Stimulated activated CD8-positive, alpha-beta memory T cell treated with anti-CD3 and anti-CD28 coated beads, Interleukin-7, amount 100 ng/mL, for 1 hour (primary cell): ENCODE measurements at places on chromosomes 6 and 20.
A peak's percentile ranks its signal among the peaks of the same experiment; 100 is the strongest.

GRCh38 chr20:59993736-59994430 lies 35.7 kb downstream of the CDH26 start:
- no peak for DNase-seq

GRCh38 chr6:100412872-100413271 lies 51.8 kb downstream of the SIM1 start:
- no peak for DNase-seq

DNA sequence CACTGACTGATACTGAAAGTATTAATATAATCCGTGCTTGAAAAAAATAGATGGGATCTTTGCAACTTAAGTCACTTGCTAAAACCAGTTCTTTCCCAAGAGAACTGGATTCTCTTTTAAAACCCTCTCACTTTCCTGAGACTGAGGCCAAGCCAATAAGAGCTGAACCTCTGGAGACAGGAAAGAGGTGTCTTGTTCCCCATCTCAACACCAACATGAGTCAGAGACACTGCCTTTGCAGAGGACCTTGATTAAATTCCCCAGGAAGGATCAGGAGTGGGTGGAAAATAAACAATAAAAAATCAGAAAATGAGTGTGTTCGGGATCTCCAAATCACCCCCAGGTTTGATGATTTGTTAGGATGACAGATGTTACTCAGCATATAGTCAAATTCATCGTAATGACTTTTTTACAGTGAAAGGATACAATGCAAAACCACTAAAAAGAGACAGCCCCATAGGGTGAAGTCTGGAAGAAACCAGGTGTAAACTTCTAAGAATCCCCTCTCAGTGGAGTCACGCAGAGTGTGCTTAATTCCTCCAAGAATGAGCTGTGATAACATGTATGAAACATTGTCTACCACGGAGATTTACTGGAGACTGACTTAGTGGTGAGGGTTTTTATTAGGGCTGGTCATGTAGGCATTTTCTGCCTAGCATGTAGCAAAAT lies 122.8 kb upstream of the BEND3 start:
- DNase-seq, result no peak

DNA sequence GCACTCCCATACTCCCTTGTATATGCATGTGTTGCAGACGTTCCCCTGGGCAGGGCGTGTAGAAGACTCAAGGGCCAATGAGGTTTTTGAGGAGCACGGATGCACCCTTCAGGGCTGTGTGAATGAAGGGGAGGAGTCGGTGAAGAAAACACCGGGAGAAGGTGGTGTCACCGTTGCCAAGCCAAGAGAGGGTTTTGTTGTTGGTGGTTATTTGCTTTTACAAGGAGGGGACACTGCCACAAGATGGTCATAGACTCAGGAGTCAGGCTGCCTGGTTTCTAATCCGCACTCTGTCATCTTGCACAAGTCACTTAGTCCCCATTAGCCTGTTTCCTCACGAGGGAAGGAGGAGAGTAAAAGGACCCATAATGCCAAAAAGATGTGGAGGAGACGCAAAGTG lies 124.0 kb downstream of the PXDC1 start:
- no peak for DNase-seq

DNA sequence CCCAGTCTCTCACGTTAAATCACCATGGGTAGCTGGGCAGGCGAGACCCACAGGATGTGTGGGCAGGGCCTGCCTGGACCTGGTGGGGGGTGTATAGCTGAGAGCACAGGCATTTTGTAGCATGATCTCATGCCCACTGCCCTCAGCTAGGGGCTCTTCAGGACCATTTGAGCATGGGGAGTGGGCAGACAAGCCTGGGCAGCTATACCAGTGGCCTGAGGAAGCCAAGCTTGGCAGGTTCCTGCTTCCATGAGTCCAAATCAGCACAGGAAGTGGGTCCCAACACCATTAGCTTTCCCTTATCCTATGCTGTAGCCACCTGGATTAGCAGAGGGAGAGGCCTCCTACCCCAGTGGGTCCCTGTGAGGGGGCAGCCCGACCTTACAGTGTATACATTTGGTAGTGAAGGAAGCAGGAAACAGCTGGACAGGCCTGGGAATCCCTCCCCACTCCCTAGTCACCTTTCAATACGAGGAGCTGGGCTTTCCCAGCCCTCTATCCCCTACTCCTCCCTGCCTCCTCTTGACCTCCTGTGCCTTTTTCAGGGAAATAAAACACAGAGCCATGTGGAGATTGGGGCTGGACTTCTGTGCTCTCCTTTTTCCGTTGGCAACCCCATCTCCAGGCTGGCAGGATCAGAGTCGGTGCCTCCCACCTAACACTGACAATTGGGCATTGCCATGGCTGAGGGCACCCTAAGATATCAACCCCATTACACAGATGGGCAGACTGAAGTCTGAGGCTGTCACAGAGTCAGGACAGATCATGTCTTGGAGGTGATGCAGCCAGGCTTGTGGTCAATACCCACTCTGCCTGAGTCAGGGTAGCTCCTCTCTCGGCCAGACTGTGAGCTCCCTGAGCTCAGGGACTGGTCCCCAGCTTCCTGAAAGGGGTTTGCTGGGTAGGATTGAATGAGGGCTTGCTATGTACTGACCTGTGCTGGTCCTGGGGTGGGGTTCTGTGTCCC lies 59.8 kb downstream of the MRPL14 start:
- DNase-seq, result no peak

DNA sequence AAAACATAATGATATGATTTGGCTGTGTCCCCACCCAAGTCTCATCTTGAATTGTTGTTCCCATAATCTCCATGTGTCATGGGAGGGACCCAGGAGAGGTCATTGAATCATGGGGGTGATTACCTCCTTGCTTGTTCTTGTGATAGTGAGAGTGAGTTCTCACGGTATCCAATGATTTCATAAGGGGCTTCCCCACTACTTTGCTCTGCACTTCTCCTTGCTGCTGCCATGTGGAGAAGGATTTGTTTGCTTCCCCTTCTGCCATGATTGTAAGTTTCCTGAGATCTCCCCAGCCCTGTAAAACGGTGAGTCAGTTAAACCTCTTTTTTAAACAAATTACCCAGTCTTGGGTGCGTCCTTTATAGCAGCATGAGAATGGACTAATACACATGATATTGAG lies 156.8 kb upstream of the PLCB4 start:
- no peak for DNase-seq

- DNase-seq, result no peak
These were observed 168.9 kb upstream of the JARID2 start for GRCh38 chr6:15077006-15077405.

- no peak for DNase-seq
These were observed 704.8 kb downstream of the PTPRT start for GRCh38 chr20:42484790-42485375.

DNA sequence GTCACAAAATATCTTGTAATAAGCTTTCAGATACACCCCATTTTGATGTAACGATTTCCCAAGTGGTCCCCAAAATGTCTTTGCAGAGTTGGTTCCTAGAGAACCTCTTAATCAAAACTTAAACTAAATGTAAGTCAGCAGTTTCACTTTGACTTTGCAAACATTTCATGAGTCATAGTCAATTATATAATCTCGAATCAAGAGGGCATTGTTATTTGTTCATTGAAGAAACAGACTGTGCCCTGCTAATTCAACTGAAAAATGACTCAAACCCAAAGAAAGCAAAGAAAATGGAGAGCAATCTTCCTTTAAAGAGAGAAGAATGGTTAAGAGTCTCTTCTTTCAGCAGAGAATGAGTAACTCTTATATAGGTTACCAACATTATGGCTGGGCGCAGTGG lies 58.3 kb downstream of the IPCEF1 start:
- DNase-seq, result no peak

GRCh38 chr6:30450548-30450908 lies 38.8 kb upstream of the HLA-E start:
- no peak for DNase-seq

DNA sequence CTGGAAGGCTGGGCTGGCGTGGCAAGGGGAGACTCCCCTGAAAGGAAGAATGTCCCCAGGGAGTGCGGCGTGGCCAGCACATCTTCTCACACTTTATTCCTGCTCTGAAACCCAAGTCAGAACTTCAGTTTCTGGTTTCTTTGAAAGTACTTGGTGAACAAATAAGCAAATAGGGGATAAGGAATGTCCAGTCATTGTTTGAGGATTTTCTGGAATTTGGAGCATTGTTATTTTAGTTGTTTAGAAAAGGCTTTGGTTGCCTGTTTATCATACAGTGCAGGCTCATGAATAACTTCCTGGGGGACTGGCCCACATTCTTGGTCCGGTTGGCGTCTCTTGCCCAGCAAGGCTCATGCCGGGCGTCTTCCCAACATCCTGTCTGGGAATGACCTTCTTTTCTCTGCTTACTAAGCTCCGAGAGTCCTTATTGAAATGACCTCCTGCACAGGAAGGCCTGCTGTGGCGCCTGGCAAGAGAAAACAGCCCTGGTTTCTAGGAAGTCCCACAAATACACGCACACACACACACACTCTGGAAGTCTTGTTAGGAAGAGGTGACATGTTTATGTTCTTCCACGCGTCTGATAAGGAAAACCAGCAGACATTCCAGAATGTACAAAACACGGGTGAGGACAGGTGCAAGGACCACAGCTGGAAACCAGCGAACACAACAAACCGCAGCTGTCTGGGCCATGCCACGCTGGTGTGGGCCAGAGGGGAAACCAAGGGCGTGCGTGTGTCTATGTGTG lies 71.9 kb downstream of the TMEM170B start:
- DNase-seq, result no peak

DNA sequence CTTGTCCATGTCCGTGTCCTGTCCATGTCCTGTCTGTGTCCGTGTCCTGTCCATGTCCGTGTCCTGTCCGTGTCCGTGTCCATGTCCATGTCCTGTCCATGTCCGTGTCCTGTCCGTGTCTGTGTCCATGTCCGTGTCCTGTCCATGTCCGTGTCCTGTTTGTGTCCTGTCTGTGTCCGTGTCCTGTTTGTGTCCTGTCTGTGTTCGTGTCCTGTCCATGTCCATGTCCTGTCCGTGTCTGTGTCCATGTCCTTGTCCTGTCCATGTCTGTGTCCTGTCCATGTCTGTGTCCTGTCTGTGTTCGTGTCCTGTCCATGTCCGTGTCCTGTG lies 55.0 kb upstream of the BHLHE23 start:
- DNase-seq, result no peak

DNA sequence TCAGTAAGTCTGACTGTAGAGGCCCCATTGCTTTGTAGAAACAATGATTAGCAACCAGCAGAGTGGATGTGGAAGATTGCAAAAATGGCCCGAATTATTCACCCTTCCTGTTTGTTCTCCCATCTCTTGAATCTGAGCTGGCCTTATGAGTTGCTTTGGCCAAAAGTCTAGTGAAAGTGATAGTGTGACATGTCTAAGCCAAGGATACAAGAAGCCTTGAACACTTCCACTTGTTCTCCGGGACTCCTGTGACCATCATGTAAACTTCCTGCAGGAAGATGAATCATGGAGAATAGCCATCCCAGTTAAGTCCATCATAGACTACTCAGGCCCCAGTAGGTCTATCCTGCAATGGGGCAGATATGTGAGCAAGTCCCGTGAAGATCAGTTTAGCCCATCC lies 252.0 kb upstream of the JAG1 start:
- no peak for DNase-seq

DNA sequence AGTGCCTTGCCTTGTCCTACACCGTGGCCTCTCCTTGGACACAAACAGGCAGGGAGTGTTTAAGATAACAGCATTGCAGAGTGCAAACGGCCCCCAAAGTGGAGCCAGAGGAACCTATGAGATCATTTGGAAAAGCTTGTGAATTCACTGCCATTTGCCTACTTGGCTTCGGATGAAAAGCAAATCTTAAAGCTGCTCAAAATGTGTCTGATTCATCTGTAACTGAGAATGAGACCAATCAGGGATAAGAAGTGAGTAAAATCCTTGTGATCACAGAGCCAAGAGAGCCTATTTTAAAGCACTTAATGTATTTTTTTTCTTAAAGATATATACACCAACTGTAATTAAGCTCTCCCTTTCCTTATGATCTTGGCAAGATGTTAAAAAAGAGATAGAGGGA lies 65.7 kb upstream of the BACH2 start:
- DNase-seq, result no peak

DNA sequence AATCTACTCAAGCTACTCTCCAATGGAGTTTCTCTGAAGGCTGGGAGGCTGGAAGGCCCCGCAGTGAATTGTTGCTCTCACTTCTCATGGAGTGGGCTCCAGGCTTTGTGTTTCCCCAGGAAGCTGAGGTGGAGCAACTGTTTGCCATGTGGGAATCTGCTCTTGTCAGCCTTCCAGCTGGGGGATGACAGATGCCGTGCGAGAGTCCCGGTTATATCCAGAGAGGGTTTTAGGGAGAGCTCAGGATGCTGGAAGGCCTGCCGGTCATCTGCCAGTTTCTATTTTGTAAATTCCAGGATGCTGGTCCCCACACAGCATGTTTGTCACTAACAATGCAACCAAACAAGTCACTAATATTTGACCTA lies 98.2 kb upstream of the NAA20 start:
- no peak for DNase-seq

DNA sequence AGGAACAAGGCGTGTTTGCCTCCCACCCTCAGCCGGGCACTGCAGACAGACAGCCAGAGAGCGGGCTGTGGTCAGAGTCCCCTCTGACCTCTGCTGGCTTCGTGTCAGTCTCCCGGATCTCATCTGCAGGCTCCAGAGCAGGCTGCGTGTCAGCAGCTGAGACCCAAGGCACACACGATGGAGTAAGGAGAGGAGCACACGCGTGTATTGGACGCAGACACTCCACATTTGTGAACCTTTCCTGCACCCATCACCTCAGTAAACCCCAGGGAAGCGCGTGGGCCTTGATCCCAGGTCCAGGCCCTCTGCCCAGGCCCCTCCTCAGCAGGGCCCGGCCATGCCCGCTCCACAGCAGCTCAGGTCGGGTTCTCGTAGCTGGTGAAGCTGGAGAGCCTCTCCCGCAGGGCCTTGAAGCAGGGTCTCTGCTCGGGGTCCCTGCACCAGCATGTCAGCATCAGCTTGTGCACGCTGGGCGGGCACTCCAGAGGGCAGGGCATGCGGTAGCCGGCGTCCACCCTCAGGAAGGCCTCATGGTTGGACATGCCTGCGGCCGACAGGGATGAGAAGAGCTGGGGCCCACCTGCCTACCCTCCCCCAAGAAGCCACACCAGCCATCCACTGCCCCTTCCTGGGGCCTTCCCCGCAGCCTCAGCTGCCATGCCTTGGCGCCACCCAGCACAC lies 7.9 kb downstream of the PTK6 start:
- no peak for DNase-seq

- DNase-seq, result no peak
These were observed 8.4 kb downstream of the BPIFB1 start for GRCh38 chr20:33291416-33291815.

GRCh38 chr6:11575408-11576033 lies 38.0 kb downstream of the TMEM170B start:
- DNase-seq, result peak; percentile 7

GRCh38 chr20:16261733-16262273 lies 311.4 kb downstream of the KIF16B start:
- DNase-seq, result no peak

DNA sequence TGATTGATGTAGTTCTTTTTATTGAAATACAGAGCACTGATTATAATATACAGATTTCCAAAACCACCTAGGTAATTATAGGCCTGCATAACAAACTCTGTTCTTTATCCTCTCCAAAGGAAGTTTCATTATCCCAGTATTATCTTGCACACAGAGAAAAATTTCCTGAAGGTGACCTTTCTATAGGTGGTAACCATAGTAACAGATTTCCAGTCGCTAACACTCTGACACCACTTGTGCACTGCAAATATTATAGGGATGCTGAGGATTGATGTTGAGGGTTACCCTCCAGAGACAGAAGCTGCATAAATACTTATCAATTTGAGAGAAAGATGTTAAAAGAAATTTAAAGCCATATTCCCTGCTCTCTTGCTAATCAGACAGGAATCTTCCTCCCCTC lies 274.5 kb upstream of the NRSN1 start:
- DNase-seq, result no peak

GRCh38 chr6:122733259-122733658 lies 46.3 kb upstream of the FABP7 start:
- no peak for DNase-seq
